D721Med (cell line): ENCODE measurements at places on chromosomes 3 and 15.

GRCh38 chr15:70016511-70016994 is 81.2 kb downstream of the TLE3 start:
- no peak for DNase-seq

- DNase-seq: no peak
Observed at GRCh38 chr15:75455982-75456531, 4.6 kb upstream of the SIN3A start.

GRCh38 chr3:78868570-78868969 is 899.2 kb downstream of the ROBO1 start:
- no peak for DNase-seq

- no peak for DNase-seq
Observed at GRCh38 chr3:32837789-32838188, 20.0 kb downstream of the TRIM71 start.

DNA sequence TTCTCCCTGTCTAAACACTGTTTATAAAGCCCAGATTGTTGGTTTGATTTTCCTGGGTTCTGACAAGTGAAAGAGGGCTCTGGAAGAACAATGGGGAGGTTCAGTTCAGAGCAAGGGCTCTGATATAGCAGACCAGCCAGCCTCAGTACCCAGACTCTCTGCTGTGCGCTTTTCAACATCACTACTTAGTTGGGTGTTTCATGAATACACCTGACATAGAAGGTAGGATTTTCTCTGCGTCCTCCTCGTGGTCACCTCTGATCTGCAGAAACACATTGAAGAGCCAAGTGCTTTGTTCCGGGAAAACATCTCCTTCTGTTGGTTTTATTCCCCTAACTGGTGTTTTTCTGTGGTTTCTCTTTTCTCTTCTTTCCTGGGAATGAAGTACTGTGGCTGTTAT is 99.5 kb downstream of the EPHB1 start:
- no peak for DNase-seq

GRCh38 chr3:112966633-112967032 is 8.3 kb downstream of the CD200R1 start:
- DNase-seq: no peak

GRCh38 chr3:156172536-156172935 is 52.2 kb downstream of the KCNAB1 start:
- no peak for DNase-seq
